ENCODE measurements at places on chromosomes 6 and 20.

DNA sequence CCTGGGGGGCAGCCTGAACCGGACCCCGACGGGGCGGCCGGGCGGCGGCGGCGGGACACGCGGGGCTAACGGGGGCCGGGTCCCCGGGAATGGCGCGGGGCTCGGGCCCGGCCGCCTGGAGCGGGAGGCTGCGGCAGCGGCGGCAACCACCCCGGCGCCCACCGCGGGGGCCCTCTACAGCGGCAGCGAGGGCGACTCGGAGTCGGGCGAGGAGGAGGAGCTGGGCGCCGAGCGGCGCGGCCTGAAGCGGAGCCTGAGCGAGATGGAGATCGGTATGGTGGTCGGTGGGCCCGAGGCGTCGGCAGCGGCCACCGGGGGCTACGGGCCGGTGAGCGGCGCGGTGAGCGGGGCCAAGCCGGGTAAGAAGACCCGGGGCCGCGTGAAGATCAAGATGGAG lies 636 bp downstream of the SRF start:
- DNase-seq = no peak

DNA sequence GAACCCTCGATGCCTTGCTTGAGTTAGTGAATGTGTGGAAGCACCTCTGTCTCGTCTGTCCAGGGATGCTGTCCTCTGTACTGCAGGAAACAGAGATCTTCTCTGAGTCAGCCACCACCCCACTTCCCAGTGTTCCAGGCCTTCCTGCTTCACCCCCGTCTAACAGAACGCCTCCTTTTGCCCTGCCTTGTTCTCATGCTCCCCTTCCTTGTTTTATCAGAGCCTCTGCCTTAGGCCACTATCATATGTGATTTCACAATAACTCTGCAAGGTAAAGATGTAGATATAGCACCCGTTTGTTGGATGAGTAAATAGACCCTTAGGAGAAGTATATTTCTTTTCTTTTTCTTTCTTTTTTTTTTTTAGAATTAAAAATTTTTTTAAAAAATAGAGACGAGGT lies 106.7 kb upstream of the CLDN20 start:
- no peak for DNase-seq

GRCh38 chr20:63942250-63942951 lies 13.8 kb downstream of the UCKL1 start:
- DNase-seq = no peak

- DNase-seq = no peak
Observed at GRCh38 chr6:18707714-18708439, 320.7 kb downstream of the RNF144B start.

DNA sequence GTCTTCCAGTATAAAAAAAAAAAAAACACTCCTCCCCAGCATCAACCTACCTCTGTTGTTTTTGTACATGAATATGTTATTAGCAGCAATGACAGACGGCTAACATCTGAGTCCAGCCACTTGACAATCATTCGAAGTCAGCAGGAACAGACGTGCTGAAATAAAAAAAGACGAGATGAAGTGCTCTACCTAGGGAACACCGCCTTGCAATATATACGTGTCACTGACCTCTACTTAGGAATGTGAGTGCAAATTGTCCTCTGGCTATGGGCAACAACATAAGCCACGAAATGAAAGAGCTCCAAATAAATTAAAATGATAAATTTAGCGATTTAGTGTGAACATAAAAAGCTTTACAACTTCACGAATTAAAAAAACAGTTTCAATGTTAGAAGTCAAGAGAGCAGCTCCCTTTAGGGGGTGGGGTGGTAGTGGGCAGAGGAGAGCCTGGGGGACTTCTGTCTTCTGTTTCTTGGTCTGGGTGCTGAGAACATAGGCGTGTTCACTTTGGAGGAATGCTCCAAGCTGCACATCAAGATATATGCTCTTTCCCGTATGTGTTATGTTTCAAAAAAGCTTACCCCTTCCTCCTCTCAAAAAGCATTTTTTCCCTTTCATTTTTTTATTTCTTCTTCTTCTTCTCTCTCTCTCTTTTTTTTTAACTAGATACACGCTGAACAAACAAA lies 23.3 kb downstream of the EDN1 start:
- DNase-seq = no peak

- DNase-seq = no peak
Observed at GRCh38 chr6:100078509-100078908, 84.5 kb upstream of the MCHR2 start.

DNA sequence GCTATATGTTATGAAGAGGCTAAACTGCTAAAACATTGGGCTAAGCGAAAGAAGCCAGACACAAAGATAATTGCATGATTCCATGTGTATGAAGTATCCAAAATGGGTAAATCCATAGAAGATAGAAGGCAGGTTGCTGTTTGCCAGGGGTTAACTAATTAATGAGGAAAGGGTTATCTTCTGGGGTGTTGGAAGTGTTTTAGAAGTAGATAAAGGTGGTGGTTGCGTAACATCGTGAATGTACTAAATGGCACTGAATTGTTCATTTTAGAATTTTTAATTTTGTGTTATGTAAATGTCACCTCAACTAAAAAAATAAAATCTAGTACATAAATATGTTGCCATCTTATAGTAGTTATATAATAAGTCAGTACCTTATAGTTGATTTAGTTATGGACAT lies 104.4 kb upstream of the ADGRF4 start:
- DNase-seq = no peak

- DNase-seq = no peak
Observed at GRCh38 chr6:135301304-135301703, 120.2 kb downstream of the MYB start.

DNA sequence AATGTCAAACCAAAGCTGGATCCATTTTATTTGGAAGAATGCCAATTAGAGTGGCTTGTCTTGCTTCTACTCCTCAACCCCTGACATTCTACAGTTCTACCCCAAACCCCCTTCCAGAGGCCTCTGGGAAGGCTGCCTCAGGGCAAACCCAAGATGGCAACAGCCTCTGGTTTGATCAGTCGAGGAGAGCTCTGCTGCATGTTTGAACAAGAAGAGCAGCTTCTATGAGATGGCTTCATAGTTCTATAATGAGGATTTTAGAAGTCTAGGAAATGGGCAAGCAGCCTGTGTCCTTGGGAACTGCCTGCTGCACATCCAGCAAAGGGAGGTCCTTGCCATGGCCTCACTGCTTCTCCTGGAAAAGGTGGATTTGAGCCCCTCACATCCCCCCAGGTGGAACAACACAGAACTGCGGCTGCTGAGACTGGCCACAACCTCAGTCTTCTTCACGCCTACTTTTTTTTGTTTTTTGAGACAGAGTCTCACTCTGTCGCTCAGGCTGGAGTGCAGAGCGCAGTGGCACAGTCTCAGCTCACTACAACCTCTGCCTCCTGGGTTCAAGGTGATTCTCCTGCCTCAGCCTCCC lies 37.9 kb downstream of the ZC3H12D start:
- no peak for DNase-seq

DNA sequence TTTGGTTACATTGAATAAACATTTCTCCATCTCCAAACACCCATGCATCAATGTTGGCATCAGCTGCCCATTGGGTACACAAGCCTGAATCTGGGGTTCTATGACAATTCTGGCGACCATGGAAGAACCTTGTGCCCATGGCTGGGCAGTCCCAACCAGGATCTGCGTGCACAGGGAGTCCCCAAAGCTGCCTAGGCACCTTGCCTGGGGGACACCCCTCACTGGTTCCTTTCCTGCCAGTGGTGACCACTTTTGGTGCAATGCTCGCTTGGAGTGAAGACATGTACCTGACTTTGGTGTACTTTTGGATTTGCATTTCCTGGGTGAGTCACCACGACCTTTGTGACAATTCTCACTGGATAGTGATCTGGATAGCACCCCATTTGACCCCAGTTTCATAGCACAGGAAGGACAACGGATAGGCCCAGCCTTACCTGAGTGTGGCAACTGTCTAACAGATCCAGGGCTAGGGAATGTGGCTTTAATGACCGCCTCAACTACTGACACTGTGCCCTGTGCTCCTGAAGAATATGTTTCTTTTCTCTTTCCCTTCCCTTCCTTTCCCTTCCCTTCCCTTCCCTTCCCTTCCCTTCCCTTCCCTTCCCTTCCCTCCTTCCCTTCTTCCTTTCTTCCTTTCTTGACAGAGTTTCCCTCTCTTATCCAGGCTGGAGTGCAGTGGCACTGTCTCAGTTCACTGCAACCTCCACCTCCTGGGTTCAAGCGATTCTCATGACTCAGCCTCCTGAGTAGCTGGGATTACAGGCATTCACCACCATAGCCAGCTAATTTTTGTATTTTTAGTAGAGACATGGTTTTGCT lies 7.1 kb downstream of the SPINT3 start:
- DNase-seq = no peak

GRCh38 chr6:168890306-168890980 lies 363.2 kb downstream of the THBS2 start:
- DNase-seq = no peak
